ENCODE measurements at places on chromosomes 7 and 10. TPM values are rescaled to one million over a fixed set of nuclear protein-coding genes. Genes with fewer than 3 reads are reported as not detected.

Gene SRRM3
- total RNA-seq = not detected

- H3K27me3 ChIP-seq = no peaks in the 10 kb centered on the region
- peak; percentile 80 for DNase-seq
- peaks cover 33% of the 10 kb centered on the region for H3K4me1 ChIP-seq
- H3K4me3 ChIP-seq = peak overlapping the region; percentile 53
- H3K27ac ChIP-seq = peak overlapping the region; percentile 94
- no peaks in the 10 kb centered on the region for H3K36me3 ChIP-seq
Measured at GRCh38 chr7:75617634-75618234, 121.0 kb downstream of the HIP1 start.

GRCh38 chr10:58641095-58641531 is 128.4 kb downstream of the BICC1 start:
- H3K4me1 ChIP-seq = no peaks in the 10 kb centered on the region
- H3K27me3 ChIP-seq = no peaks in the 10 kb centered on the region
- no peak overlapping the region for H3K4me3 ChIP-seq
- no peak overlapping the region for H3K27ac ChIP-seq
- no peak for DNase-seq

- H3K4me1 ChIP-seq = peaks cover 48% of the 10 kb centered on the region
- peaks cover 4% of the 10 kb centered on the region for H3K27me3 ChIP-seq
- H3K4me3 ChIP-seq = peak overlapping the region; percentile 96
- DNase-seq = no peak
Measured at GRCh38 chr10:22317076-22317370, 835 bp downstream of the COMMD3 start.

Gene NOS3
- 27.7 TPM for total RNA-seq

All from activated CD4-positive, alpha-beta memory T cell treated with anti-CD3 and anti-CD28 coated beads, Interleukin-2, amount 10 ng/mL, durations not matched to agents 7 days and 5 days (primary cell).